LNCaP clone FGC (cell line): ENCODE measurements at places on chromosomes 12 and 14.

DNA sequence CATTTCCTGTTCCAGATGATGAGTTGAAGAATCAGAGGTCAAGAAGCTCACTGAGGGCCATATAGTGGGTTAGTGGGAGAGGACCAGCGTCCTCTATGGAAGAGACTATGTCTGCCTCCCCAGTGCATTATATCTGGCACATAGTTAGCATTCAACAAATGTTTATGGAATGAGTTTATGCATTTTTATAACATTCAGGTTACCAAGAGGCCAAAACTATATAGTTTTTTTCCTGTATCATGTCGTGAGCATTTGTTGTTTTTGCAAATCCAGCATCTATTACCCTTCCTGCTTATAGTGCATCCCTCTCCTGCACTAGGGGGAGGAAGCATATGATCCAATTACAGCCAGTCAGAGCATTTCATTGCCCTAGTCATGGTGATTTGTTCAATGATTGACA is 60.6 kb downstream of the SUDS3 start:
- no peak for DNase-seq

DNA sequence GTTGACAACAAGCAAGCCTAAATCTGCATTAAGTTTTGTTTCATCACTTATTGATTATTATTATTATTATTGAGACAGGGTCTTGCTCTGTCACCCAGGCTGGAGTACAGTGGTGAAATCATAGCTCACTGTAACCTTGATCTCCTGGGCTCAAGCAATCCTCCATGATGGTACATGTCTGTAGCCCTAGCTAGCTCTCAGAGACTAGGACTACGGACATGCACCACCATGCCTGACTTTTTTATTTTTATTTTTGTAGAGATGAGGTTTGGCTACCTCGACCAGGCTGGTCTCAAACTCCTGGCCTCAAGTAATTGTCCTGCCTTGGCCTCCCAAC is 35.7 kb upstream of the STK38L start:
- no peak for DNase-seq

GRCh38 chr14:93510056-93510455 is 79.3 kb downstream of the UNC79 start:
- DNase-seq: no peak

- no peak for DNase-seq
These were observed 276.5 kb upstream of the PLEKHG7 start for GRCh38 chr12:92426332-92426731.

GRCh38 chr14:69226736-69227135 is 33.2 kb upstream of the GALNT16 start:
- DNase-seq: no peak

GRCh38 chr12:109951136-109951535 is 45.0 kb downstream of the GIT2 start:
- no peak for DNase-seq

DNA sequence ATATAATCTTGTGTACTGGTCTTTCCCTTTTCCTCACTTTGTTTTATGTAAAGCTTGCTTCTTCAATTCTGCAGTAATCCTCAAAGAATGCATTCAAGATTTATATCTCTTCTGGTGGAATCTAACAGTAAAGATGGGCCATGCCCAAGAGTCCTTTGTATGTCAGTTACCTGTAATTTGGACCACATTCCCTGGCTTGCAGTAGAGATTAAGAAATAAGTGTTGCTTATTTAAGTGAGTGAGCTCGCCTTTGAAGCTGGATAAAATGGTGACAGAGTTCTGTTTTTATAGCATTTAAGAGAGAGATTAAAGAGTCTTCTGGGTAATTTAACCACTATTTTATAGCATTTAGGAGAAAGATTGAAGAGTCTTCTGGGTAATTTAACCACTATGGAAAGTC is 262.1 kb upstream of the ATP2B1 start:
- DNase-seq: no peak

DNA sequence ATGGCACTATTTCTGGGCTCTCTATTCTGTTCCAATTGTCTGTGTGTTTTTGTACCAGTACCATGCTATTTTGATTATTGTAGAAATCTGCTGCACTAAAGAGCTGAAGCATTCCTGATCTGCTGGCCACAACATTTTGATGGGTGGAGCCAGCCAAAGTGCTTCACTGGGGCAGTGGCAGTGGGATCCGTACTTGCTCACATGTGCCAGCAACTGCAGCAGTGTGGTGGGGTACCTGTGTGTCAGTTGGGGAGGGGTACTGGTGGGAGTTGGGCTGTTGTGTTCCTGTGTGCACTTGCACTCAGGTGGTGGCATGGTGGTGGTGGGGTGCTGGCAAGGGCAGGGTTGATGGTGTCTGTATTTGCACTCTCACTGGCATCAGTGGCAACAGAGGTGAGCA is 204.6 kb upstream of the ALG10 start:
- DNase-seq: no peak
